Stimulated activated CD8-positive, alpha-beta memory T cell treated with anti-CD3 and anti-CD28 coated beads, Interleukin-12 subunit alpha, Interleukin-12 subunit beta, amount 100 ng/mL, for 4 hours (primary cell): ENCODE measurements at places on chromosomes 2 and 18.

DNA sequence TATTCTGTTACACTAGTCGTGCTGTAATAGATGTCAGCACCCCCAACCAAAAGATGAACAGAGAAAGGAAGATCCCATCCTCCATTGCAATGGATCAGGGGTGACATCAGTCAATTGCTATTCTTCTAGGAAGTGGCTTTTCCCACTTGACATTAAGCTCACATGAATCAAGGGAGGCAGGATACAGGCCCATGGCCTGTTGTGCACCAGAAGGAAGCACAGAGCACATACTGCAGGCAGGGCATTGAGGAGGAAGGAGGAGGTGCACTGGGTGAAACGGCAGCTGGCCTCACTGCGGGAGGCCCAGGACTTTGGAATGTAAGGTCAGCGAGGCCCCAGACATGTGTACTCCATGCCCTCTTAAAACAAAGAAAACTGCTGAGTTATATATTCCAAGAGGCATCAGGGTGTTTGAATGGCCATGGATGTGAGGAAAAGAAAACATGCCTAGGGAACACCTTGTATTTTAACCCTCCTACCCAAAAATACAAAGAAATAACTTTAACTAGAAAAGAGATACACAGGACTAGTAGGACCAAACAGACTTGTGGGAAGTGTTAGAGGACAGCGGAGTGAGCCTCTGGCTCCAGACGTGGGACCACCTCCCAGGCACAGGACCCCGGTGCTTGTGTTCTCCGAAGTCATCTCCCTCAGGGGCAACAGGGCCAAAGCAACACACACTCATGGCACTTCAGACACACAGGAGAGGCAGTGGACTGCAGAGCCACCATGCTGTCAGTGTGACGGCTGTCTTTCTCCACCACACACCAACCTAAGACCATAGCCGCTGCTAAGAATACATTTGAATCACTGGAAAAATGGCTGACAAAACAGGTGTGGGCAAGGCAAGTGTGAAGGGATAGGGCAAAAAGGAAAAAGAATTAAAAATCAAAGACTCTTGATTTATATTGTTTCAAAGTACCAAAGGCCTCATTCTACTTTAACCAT, 51.4 kb upstream of the RIOK3 start:
- no peak for DNase-seq

- no peak for DNase-seq
Observed at GRCh38 chr2:129733579-129733978, 245.9 kb upstream of the RAB6C start.

GRCh38 chr2:105592288-105592687, 152.4 kb upstream of the NCK2 start:
- DNase-seq, result no peak

GRCh38 chr2:113734185-113734584, 22.3 kb downstream of the SLC35F5 start:
- DNase-seq, result no peak

DNA sequence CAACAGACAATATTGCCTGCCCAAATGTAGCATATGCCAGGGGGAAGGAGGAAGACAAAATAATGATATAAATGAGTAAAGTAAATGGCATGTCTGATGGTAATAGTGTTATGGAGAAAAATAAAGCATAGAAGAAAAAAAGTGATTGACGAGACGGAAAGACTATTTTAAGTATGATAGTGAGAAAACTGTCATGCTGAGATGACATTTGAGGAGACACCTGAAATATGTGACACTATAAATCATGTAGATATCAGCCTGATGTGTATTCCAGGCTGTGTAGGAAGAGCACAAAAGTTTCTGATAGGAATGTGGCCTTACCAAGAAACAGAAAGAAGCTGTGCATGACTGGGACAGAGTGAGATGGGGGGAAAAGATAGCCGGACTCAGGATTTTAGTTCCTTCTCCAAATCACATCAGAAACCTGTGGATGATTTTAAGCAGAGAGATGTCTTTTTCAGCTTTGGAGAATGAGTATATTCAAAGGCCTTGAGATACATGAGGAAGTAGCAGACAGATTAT, 387.3 kb upstream of the SYT4 start:
- no peak for DNase-seq
